ENCODE measurements at places on chromosomes 4 and X.

DNA sequence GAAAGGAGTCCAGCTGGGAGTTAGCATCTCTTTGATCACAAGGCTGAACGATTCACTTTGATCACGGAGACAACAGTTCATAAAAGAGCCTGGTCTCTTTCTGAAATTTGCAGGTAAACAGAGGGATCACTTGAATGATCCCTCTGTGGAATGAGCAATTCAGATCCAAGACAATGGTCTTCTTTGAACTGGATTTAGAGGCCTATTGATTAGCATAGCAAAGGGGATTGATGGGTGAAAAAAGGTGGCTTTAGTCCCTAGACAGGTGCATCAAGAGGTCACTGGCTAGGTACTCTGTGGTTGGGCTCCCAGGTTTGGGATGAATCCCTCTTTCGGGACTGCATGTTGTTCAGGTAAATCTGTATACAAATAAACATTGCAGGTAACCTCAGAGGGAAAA is 223.8 kb upstream of the TAPT1 start:
- H3K4me3 ChIP-seq, result no peak overlapping the region
- no peaks in the 10 kb centered on the region for H3K4me1 ChIP-seq
- no peaks in the 10 kb centered on the region for H3K36me3 ChIP-seq

DNA sequence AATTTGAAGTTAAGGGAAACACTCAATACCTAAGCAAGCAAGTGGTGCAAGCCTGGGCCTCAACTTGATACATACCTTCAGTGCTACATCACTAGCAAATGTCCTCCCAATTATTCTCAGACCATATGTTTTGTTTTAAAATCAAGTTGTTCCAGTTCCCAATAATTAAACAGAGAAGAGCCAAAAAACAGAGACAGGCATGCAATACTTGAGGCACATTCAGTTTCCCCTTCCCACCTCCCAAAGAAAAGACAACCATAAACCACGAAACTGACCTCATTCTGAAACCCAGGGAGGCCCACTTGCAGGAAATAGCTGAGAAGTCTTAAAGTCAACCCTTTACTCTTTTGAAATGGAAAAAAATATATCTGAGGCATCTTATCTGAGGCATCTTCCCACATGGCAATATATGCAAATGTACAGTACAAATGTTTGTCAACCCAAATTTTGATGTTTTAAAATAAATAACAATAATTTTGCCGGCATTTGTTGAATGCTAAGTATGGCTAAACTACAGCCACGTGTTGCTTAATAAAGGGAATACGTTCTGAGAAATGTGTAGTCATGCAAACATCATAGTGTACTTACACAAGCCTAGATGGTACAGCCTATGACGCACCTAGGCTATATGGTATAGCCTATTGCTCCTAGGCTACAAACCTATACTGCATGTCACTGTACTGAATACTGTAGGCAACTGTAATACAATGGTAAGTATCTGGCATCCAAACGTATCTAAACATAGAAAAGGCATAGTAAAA is 147.5 kb downstream of the TSPAN5 start:
- no peak overlapping the region for H3K27ac ChIP-seq
- no peak overlapping the region for H3K4me3 ChIP-seq
- peaks cover 22% of the 10 kb centered on the region for H3K4me1 ChIP-seq
- H3K36me3 ChIP-seq, result peaks cover 2% of the 10 kb centered on the region
- peak; percentile 24 for DNase-seq
- no peaks in the 10 kb centered on the region for H3K27me3 ChIP-seq

GRCh38 chrX:39893417-39894338 is 204.1 kb downstream of the BCOR start:
- DNase-seq, result no peak
- H3K4me3 ChIP-seq, result no peak overlapping the region
- H3K36me3 ChIP-seq, result peaks cover 9% of the 10 kb centered on the region
- peaks cover 33% of the 10 kb centered on the region for H3K4me1 ChIP-seq

DNA sequence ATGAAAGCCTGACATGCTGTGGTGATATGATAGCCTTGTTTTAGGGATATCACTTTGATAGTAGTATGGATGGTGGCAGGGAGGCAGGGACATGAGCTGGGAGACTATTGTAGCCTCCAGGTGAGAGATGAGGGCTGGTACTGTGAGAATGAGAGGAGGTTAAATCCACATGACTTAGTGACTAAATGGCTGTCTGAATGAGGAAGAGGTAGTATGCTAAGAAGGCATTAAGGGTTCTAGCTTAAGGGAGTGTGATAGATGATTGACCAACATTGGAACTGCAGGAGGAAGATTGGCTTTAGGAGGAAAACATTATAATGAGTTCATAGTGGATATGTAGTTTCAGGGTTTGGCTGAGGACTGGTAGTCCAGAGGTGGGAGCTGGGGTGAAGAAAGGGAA is 195.0 kb upstream of the ANK2 start:
- no peak overlapping the region for H3K4me3 ChIP-seq
- H3K36me3 ChIP-seq, result no peaks in the 10 kb centered on the region
- H3K27ac ChIP-seq, result no peak overlapping the region
- no peaks in the 10 kb centered on the region for H3K27me3 ChIP-seq

GRCh38 chrX:134847133-134847532 is 143.7 kb upstream of the SMIM10 start:
- DNase-seq, result no peak
- H3K27ac ChIP-seq, result no peak overlapping the region
- no peaks in the 10 kb centered on the region for H3K27me3 ChIP-seq
- no peak overlapping the region for H3K4me3 ChIP-seq

Data from activated naive CD4-positive, alpha-beta T cell treated with anti-CD3 and anti-CD28 coated beads, Interleukin-2, amount 10 ng/mL, durations not matched to agents 7 days and 5 days (primary cell).